ENCODE measurements at places on chromosomes 12 and 14. TPM values are rescaled to one million over a fixed set of nuclear protein-coding genes. Genes with fewer than 3 reads are reported as not detected.

The GPR84 gene
- total RNA-seq, result not detected

The ANO4 gene
- total RNA-seq, result not detected

The PIWIL1 gene
- not detected for total RNA-seq

The ENDOU gene
- not detected for total RNA-seq

The AMDHD1 gene
- total RNA-seq, result 2.3 TPM

The ALG10B gene
- total RNA-seq, result 12.5 TPM

The CYP46A1 gene
- 0.36 TPM for total RNA-seq

DNA sequence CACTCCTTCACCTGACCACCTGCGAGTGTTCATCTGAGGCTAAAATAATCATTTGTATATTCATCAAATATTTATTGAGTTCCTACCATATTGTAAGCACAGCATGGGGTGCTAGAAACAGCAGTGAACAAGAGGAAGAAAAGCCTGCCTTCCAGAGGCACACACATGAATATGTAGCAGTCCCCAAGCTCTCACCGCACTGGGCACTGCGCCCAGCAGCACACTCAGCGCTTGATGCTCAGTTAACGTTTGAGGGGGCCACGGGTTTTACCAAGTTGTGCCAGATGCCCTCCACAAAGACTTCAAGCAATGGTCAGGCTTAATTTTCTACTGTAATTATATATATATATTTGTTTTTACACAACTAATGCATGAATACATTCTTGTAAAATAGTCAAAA lies 52.0 kb downstream of the HELB start:
- no peaks in the 10 kb centered on the region for H3K4me1 ChIP-seq
- H3K4me3 ChIP-seq, result no peak overlapping the region
- H3K36me3 ChIP-seq, result peaks cover 4% of the 10 kb centered on the region
- no peak overlapping the region for H3K27ac ChIP-seq
- no peak for DNase-seq
- H3K27me3 ChIP-seq, result no peaks in the 10 kb centered on the region

DNA sequence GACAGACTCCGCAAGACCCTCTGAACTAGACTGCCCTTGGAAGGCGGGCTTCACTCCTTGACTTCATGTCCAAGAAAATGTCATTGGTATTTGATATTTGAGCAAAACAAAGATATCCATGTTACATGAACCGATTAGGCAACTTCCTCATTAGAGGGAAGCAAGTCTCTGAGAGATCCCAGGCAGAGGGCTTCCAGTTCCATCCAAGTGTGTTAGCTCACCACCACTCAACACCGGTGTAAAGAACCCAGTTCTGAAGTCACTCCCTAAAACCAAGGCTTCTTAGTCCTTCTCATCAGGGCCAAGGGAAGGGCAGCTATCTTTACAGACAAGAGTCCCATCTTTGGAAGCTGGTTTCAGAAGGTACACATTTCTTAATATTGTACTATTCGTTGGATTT lies 87.2 kb upstream of the CDKN3 start:
- no peak for DNase-seq
- no peaks in the 10 kb centered on the region for H3K4me1 ChIP-seq
- no peak overlapping the region for H3K27ac ChIP-seq
- no peaks in the 10 kb centered on the region for H3K27me3 ChIP-seq

DNA sequence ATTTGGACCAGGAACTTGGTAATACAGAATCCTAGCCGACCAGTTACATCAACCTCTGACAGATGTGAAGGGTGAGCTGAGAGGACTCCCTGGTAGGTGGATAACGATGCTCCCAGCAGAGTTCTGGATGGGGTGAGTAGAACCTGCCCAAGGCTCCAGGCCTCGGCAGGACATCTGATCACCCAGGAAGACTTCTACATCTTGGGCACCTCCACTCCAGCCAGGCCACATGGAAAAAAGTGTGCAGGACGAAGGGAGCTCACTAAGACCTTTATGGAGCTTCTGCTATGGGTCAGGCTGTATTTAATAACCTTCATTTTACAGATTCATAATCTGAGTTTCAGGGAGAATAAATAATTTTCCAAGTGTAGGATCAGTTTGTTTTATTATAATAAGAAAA lies 1028.7 kb downstream of the BCL11B start:
- H3K27ac ChIP-seq, result no peak overlapping the region
- H3K4me1 ChIP-seq, result peaks cover under 1% of the 10 kb centered on the region
- no peak for DNase-seq
- no peaks in the 10 kb centered on the region for H3K36me3 ChIP-seq
- no peaks in the 10 kb centered on the region for H3K27me3 ChIP-seq

DNA sequence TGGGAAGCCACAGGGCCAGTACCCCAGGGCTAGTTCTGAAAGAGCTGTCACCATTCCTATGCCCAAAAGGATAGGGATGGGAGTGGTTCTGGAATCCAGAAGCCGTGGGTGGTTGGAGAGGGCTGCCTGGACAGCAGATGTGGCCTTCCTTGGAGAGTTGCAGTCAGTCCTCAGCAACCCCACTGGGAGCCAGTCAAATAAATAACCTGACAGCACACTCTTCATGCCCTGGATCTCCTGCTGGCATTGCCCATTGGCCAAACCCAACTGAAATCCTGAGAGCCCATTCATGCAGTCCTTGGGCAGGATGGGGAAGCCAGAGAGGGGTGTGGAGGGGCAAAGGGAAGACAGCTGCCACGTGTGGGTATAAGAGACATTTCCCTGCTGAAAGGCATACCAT lies 128.2 kb downstream of the PTPN11 start:
- no peaks in the 10 kb centered on the region for H3K36me3 ChIP-seq
- H3K4me3 ChIP-seq, result no peak overlapping the region
- H3K27ac ChIP-seq, result no peak overlapping the region
- DNase-seq, result no peak
- no peaks in the 10 kb centered on the region for H3K4me1 ChIP-seq

GRCh38 chr14:53380052-53380866 lies 227.1 kb upstream of the DDHD1 start:
- H3K27ac ChIP-seq, result no peak overlapping the region
- H3K27me3 ChIP-seq, result no peaks in the 10 kb centered on the region
- no peaks in the 10 kb centered on the region for H3K4me1 ChIP-seq
- no peaks in the 10 kb centered on the region for H3K36me3 ChIP-seq

DNA sequence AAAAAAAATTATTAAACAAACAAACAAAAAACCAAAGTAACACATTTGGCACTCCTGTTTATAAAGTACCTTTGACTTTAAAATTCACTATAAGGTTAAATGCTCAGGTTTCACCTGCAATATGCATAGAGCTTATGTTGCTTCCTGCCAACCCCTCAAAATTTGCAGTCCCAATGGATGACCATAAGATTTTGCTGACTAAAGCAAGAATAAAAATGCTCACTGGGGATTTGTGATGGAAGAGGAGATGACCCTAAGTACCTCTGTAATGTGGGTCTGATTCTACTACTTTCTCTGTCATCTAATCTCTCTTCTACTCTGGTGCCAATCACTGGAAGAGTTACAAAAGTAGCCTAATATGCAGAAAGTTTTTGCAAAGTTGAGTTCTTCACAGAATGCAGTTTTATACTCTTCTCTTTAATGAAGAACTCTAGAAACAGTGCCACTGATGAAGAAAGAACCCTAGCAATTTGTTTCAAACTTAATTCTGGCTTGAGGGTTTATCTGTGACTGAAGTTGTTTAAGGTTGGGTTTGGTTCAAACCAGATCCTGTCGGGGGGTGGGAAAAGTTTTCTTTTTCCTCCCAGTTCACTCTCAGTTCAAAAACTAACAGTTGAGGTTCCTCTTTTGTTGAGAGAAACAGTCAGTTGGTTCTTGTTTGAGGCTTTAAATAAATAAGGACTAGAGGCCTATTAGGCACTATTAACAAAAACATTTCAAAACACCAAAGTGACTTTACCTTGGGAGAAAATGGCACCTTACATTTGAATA lies 10.9 kb downstream of the WASHC3 start:
- peaks cover 9% of the 10 kb centered on the region for H3K4me1 ChIP-seq
- no peaks in the 10 kb centered on the region for H3K27me3 ChIP-seq
- peaks cover 38% of the 10 kb centered on the region for H3K36me3 ChIP-seq
- no peak for DNase-seq
